ENCODE measurements at places on chromosomes 16 and 17.

DNA sequence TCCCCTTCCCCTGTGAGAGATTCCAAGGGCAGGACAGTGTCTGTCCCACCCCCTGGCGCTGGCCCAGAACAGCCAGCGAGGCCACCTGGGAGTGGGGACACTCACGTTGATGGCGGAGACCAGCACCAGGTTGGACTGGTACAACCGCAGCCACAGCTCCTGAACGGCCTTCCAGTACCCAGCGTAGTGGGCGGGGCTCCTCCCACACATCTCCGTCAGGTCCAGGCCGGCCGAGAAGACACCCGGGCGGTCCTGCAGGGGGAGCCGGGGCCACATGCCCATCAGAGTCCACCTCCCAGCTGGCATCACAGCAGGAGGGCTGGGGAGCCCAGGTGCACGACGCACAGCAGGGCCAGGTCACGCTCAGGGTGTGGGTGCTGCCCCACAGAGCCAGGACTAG, 7.1 kb downstream of the ECI1 start:
- DNase-seq = no peak

DNA sequence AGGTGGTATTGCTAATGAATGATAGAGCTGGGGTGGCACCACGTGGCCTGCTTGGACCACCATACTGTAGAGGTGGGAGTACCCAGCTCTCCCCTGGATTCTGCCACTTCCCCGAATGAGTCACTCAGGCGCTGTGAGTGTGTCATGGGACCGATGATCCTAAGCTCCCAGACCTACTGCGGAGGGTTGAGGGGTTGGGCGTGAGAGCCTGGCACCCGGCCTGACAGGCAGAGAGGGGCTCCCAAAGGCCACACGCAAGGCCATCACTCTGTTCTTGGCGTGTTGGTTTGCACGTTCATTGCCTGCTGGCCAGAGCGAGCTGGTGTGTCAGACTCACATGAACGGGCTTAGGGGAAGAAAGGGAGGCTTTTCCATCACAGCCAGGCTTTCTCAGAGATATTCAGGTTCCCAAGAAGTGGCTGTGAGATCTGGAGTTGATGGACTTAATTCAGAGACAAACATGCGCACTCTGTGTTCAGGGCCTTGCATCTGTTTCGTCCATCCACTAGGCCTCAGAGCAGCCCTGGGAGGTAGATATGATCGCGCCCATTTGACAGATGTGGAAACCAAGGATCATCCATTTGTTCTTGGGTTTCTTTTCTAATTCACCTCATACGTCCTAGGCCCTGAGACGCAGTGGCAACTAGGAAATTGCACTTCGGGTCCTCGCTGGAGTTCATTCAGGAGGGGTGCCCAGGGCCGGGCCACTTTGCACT, 41.4 kb downstream of the CMIP start:
- peak; percentile 28 for DNase-seq

GRCh38 chr17:15944759-15945526, at the start of gene ADORA2B:
Gene ADORA2B, plus strand, starts transcription at chr17:15945130. Its CDS starts 119 bp downstream, at chr17:15945249.
- DNase-seq = peak; percentile 64

GRCh38 chr16:24315343-24315742, 59.2 kb downstream of the CACNG3 start:
- DNase-seq = no peak

GRCh38 chr17:7684851-7685532, 2.3 kb downstream of the TP53 start:
- DNase-seq = no peak

GRCh38 chr17:28499364-28499664, 6.8 kb upstream of the FOXN1 start:
- DNase-seq = no peak

- DNase-seq = no peak
Observed at GRCh38 chr17:67052720-67053437, 8.5 kb downstream of the CACNG1 start.

DNA sequence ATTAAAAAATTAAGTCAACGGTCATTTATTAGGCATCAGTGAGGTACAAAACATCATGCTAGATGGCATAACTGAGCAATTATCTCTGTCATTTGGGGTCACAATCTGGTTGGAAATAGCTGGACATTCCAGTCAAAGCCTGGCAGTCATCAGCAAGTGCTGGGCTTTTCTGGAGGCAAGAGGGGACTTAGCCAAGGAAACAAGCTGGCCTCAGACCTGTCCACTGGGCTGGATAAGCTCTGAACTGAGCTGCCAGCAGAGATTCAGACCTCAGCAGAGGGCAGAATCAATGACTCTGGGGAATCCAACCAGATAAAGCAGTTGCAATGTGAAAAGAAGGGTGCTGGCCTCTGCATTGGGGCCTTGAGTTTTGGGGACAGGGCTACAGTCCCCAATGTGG, 161.9 kb upstream of the NOL11 start:
- no peak for DNase-seq

- no peak for DNase-seq
Observed at GRCh38 chr17:77409282-77410161, 268.8 kb downstream of the SEC14L1 start.

Measured in MV-4-11 (cell line).